ENCODE measurements at places on chromosomes 2 and 18.

DNA sequence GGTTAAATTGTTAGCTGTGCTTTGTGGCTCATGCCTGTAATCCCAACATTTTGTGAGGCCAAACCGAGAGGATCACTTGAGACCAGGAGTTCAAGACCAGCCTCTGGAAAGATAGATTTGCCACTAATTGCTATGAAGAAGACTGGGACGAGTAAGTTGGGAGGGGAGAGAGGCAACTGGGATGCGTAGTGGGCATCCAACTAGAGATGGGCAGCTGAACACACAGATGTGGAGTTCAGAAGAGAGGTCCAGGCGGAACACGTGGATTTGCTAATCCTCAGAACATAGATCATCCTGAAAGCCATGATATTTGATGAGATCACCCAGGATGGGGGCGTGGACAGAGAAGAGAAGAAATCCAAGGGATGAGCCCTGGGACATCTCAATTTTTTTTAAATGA lies 48.7 kb downstream of the CYP26B1 start:
- no peak for DNase-seq

DNA sequence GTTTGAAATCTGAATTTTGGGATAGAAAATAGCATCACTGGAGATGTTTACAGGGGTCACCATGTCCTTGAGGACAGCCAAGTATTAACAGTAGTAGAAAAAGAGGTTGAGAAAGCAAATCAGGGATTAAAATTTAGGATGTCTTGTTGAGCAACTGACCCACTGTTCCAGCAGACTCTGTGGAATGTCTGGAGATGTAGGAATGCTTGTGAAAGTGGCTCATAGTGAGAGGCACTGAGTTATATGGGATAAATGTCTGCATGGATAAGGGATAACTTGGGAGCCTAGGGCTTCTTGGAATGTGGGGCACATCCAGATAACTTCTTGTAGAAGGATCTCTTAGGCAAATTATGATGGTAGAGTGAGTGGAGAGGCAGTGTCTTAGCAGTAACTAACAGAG lies 495.0 kb downstream of the TMX3 start:
- DNase-seq, result no peak

DNA sequence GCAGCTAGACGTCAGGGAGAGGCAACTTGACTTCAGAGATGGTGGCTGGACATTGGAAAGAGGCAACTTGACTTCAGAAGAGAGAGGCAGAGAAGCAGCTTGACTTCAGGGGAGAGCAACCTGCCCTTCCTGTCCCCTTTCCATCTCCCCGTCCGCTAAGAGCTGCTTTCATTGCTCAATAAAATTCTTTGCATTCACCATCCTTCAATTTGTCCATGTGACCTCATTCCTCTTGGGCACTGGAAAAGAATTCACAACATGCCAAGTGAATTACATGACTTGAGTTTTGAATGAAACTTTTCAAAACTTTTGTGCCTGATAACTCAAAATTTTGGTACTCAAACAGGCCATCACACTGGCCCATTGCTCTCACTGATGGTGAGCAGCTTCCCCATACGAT lies 158.9 kb downstream of the DPP4 start:
- no peak for DNase-seq

DNA sequence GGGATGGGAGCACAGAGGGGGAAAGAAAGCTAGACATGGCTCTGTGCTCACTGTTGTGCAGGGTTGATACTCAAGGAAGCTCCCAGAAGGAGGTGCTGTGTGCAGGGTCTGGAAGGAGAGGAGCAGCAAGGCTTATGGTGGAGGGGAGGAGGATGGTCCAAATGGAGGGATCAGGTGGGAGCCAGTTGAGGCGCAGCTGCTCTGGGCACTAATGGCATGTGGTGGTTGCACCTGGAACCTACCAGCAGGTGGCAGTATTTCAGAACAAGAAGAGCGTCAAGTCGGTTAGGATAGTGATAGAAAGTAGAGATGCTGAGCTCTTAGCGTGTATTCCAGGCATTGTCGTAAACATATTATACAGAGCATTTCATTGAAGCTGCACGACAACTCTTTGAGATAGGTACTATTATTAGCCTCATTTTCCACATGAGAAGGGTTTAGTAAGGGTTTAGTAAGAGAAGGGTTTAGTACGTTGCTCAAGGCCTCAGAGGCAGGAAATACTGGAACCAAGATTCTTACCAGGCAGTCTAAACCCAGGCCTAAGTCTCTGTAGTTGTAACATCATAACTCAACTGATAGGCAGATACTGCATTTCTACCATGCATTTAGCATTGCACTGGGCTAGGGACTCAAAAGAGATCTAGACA lies 223.7 kb downstream of the CYP26B1 start:
- peak; percentile 75 for DNase-seq

DNA sequence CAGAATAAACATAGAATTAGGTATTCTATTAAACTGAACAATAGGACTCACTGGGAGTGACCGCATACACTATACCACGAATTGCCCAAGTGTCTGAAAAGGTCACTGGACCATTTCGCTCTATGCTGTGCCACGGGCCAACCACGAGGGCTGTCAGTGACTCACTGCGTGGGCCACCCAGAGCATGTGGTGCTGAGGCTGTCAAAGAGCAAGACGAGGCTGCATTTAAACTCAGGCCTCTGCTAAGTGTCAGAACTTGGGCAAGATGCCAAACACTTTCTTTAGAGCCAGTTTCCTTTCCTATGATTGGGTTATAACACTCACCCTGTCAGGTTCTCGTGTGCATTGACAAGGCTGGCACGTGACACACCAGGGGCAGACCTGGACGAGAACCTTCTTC lies 97.5 kb downstream of the SH3YL1 start:
- no peak for DNase-seq

- no peak for DNase-seq
These were observed 70.6 kb upstream of the LINC00305 start for GRCh38 chr18:64219517-64219916.
